ENCODE measurements at places on chromosomes 13 and 19. TPM values are rescaled to one million over a fixed set of nuclear protein-coding genes. Genes with fewer than 3 reads are reported as not detected.

DNA sequence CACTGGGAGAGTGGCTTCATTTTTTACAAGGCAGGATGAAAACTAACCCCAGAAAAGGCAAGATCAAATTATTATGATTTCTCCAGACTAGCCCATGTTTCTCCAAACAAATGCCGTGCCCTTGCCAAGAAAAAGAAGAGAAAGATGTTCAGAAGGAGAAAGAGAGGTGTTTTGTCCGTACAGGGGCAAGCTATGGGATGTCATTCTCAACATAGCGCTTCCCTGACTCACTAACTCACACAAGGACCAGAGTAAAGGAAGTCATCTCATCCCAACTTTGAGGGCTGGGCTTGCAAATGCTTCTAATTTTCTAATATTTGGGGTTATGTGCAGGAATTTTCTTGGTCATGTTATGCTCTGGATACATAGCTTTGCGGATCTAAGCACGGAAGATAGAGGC, 224.2 kb upstream of the MAB21L1 start:
- DNase-seq, result no peak

GRCh38 chr19:57047743-57048142, 72.0 kb upstream of the USP29 start:
- no peak for DNase-seq

- DNase-seq, result no peak
Observed at GRCh38 chr13:100694722-100695508, 20.3 kb upstream of the TMTC4 start.

DNA sequence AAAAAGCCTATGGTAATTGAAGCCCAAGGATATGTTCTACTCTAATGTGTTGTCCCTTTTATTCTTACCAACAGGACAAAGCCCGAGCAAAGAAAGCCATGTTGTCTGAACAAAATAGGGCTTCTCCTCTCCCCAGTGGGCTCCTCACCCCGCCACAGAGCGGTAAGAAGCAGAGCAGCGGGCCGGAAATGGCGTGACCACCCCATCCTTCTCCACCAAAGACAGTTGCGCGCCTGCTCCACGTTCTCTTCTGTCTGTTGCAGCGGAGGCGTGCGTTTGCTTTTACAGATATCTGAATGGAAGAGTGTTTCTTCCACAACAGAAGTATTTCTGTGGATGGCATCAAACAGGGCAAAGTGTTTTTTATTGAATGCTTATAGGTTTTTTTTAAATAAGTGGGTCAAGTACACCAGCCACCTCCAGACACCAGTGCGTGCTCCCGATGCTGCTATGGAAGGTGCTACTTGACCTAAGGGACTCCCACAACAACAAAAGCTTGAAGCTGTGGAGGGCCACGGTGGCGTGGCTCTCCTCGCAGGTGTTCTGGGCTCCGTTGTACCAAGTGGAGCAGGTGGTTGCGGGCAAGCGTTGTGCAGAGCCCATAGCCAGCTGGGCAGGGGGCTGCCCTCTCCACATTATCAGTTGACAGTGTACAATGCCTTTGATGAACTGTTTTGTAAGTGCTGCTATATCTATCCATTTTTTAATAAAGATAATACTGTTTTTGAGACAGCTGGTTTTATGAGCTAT, 12.0 kb downstream of the CCNE1 start:
- DNase-seq, result no peak

DNA sequence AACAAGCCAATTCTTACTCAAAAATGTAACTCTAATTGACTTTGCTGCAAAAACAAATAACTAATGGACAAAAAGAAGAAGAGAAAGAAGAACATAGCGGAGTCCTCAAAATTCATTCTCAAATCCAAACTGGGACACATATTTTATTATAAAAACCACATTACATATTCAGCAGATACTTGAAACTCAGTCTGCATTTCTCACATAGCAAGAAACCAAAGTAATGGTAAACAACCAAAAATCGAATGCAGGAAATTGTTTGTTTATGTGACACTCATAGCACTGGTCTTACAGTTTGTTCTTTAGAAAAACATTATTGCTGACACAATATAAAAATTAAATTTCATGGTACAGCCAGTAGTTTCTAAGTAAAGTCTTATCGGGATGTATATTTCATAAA, 789.8 kb downstream of the SLITRK6 start:
- DNase-seq, result no peak

DNA sequence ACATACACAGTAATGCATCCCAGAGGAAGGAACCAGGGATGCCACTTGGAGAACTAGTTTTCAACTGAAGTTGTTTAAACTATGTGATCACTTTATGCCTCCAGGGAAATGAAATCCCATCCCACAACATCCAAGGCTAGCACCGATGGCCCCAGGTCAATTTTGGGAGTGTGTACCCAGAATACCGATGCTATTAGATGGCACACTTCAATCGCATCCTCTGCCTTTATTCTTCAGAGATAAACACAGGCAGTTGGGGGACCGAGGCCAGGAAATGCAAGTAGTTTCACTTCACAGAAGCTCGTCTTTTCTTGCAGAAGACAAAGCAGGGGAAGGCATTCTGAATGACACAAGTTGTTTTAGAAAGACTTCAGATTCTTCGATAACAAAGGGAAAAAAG, 13.8 kb downstream of the STK24 start:
- DNase-seq, result no peak

The COLGALT1 gene
- total RNA-seq, result 31.5 TPM

The ETV2 gene
- 0.48 TPM for total RNA-seq

The CEACAM1 gene
- 27.0 TPM for total RNA-seq

Data from left lobe of liver (tissue), 2 donors.